ENCODE measurements at places on chromosomes 1 and 21.
A peak's percentile ranks its signal among the peaks of the same experiment; 100 is the strongest.

- DNase-seq, result no peak
Measured at GRCh38 chr1:243705585-243705984, 144.5 kb downstream of the AKT3 start.

DNA sequence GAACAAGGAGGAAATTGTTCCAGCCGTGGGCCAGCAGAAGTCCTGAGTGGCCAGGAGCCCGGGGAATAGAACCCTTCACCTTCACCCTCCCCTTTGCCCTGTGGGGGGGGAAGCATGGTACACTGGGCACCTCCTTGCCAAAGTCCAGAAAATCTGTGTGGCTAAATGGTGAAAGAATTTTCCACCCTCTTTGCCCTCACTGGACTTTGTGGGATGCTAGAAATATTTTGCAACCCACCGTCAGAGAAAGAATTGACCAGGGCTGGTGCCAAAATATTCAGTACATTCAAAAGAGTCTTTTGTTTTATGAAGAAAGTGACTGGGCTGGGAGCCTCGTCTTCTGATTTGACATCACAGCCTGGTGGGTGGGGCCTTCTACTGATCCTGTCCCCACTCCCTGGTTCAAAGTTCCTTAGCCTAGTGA is 14.6 kb downstream of the NFASC start:
- no peak for DNase-seq

DNA sequence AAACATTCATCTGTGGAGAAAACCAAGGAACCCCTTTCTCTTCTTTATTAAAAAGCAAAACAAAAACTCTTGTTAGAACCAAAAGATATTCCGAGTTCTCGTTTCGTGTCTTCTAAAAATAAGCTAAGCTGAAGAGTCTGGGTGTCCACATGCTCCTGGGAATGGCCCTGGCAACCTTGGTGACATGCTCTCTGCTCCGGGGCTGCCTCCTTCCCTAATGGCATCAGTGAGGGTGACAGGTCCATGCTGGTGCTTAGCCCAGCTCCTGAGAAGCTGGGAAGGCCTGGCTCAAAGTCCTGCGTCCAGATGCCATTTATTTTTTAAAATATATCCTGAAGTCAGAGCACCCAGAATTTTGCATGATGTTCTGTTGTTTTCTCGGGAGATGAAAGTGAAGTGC is 24.6 kb upstream of the TRAPPC10 start:
- DNase-seq, result no peak

DNA sequence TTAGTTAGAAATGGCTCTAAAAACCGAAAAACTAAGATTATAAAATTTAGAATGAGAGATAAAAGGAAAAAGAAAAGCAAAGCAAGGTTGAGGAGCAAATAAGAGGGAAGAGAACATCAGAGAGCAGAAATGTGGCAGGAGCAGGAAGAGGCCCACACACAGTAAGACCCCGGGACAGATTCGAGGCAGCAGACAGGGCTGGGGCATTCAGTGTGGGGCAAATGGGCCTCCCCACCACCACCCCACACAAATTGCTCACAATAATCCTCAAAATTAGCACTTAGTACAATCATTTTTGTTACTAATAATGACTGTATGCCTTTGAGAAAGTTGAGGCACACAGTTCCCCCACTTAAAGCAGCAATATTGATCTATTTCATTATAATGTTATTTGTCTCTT is 17.1 kb upstream of the SLC44A3 start:
- DNase-seq, result no peak

DNA sequence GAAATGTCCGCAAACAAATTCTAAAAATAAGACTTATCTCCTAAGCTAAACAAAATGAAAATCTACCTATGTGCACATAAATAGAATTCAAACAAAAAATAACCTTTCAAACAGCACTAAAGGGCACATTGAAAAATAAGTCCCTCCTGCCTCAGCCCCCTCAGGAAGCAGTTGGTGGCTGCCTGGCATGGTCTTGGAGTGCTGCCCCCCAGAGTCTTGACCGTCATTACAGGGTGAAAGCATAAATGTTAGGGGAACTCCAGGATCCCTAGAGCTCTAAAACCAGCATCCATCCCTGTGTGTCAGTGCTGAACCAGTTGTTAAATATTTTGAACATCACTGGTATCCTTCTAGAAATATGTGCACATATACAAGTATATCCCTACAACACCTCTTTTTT is 6.5 kb upstream of the NPL start:
- DNase-seq, result no peak

DNA sequence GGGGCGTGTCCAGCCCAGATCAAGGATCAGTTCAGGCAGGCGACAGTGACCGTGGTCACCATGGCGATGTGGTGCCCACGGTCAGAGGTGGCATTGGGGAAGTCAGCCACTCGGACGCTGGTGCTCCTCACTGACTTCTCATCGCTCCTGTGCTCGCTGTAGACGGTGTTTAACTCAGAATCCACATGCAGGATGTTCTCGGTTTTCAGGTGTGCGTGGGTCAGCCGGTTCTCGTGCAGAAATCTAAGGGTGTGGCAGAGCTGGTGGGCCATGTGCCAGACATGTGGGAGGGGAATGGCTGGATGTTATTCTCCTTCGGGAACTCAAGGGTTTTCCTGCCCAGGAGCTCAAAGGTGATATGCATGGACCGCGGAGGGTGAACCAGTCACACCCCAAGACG is 11.7 kb downstream of the OR2AJ1 start:
- no peak for DNase-seq

GRCh38 chr1:157968946-157969345 is 24.5 kb upstream of the KIRREL1 start:
- DNase-seq, result peak; percentile 91

DNA sequence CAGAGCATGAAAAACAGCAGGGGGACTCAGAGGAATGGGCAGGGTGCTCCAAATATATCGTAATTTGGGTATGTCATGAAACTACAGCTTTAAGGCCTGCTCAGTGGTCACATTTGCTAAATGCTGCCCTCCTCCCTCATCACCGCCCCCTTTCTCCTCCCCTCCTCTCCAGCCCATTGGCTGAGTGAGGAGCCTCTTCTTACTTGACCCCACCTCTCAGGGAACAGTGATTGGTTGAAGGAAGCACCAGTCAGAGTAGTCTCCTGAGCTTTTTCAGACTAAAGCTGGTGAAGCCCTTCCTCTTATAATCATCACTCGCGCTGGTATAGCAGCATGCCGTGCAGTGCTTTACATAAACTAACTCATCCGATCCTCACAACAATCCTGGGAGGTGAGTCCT is 10.0 kb upstream of the TTC39A start:
- DNase-seq, result no peak

- no peak for DNase-seq
Measured at GRCh38 chr1:52386458-52386857, 17.8 kb downstream of the ORC1 start.

DNA sequence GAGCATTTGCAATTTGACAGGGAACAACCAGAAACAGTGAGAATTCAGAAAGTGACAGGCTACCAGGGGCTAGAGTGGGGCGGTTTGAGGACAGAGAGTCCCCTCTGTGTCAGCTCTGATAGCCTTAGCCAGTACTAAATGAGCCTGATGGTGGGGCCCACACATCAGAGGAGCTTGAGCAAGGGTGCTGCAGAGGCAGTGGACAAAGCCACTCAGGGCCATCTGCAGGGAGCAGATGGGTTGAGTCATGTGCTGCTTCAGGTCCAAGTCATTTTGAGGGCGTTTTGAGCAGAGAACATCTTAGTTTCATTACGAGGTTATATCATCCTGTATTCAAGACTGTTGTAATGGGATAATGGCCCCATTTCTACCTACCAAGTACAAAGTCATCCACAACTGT is 7.7 kb downstream of the LRRC52 start:
- DNase-seq, result no peak

DNA sequence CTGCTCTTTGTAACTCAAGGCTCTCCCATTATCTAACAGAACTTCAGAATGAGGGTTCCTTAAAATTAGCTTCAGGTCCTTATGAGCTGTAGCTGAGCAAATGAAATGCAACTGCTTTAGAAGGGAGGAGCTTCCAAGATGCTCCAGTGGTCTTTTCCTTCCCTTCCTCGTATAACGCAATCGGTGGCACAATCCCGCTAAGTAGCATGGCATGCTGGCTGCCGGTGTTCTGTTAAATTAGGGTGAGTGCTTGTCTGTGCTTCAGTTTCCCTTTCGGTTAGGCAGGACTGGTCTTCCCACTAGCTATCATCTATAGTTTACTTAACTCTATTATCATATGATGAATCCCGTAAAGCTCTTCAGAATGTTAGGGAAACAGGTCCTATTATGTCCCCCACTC is 917 bp downstream of the KIAA0040 start:
- no peak for DNase-seq

DNA sequence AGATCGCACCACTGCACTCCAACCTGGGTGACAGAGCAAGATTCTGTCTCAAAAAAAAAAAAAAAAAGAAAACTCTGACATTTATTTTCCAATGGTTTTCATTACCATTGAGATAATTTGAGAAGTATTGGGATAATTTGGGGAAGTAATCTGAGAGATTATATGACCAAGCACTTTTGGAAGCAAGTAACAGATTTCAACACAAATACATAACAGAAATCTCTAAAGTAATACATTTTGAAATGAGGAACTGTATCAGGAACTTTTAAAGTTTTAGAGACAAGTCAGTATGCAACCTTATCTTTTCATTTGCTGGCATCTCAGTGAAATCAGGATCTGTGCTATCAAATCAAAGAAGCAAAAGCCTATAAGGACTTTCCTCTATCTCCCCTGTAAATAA is 25.4 kb upstream of the SLC16A1 start:
- no peak for DNase-seq

DNA sequence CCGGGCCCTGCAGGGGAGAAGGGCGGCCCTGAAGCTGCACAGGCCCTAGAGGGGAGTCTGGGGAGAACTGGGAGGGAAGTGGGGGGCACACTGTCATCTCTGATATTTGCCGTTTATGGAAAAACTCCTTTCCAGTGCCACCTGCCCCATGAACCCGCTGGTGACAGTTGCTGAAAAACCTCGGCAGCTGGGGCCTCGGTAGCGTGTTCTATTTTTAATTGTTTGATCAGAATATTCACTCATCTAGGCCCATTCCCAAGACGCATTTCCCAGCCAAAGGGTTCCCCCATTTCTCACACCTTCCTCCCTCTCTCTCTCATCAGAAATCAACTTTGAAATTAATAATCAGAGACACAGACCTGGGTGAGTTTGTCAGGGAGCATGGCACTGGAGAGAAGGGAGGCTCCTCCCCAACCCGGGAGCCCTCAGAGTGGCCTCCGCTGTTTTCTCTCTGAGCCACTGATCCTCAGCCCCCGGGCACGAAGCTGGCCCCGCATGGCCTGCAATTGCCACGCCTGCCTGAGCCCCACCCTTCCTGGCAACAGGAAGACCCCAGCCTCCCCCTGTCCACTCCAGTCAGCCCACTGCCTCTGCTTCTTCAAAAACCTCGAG is 111.1 kb downstream of the CASZ1 start:
- DNase-seq, result no peak

DNA sequence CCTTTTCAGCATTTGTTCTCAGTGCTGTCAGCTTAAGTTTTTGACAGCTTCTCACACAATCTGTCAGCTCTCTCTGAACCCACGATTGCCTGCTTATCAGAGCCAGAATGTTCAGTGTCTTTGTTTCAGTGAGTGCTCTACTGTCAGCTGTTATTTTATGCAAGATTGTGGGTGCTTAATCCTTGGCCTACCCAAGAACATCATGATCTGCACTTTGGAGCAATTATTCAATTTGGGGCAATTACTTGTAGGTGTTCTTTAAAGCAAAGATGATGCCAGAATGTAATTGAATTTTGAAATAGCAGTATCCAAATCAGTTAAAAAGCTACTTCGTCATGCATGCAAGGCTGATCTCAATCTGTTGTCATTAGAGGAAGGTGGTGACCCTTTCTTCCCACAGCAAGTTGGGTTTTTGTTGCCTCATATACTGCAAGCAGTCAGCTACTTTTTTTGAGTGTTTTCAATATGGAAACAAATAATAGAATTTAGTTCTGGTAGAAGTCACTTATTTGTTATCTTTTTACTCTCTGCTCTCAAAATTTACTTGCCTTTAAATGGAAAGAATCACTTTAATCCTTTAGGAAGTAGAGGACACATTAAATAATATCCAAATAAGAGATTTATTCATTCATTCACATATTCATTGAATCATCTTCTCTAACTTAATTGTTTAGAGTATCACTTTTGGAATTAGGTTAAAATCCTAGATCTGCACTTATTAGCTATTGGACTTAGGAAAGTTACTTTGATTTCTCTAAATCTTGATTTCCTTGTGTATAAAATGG is 253.5 kb upstream of the CACYBP start:
- DNase-seq, result no peak

- no peak for DNase-seq
Measured at GRCh38 chr1:244388961-244389360, 62.7 kb downstream of the ADSS2 start.

DNA sequence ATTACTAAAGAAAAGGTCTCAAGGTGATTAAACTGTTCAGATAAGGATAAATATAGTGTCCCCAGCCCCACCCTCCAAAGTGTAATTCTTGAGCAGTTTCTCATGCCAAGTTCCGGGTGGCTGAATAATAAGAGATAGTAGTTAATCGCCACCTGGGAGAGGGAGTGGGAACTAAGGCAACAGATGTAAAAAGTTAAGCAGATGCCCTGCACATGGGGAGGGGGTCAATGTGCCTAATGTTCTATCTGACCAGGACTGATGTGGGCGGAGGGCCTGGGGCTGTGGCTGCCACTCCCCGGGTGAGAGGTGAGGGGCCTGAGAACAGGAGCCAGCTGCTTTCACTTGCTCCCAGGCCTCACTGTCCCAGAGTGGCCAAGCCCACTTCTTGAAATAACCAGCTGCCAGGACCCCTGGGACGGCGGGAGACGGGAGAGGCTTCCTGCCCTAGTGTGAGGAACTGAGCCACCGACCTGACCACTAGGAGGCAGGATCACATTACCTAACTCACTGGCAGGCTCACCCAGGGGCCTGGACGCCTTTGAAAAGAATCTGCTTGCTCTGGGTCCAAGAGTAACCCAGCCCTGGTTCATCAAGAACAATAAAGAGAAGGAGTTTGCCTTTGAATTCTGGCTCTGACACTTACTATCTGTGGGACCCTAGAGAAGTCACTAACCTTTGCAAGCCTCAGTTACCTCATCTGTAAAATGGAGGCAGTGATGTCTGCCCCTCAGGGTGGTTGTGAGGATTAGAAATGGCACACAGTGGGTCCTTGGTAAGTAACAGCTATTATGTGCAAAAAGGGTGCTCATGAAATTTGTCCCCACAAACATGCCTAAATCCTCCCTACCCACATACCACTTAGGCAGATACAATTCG is 179.2 kb downstream of the ATG4C start:
- no peak for DNase-seq

DNA sequence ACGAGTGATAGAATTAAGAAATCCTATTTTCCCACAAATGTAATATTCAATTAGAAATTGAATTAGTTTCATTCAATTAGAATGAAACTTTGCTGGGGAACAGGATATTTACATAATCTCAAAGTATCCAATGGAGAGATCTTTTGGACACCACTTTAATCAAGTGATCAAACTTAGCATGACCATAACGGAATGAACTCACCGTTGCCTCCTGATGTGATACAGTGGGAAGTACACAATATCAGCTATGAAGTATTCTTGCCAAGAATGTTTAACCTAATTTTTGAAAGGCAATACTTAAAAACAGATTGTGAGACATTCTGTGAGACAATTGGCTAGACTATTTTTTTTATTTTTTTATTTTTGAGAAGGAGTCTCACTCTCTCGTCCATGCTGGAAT is 16.6 kb downstream of the CDKN2C start:
- no peak for DNase-seq

GRCh38 chr1:200437556-200438203 is 27.8 kb upstream of the ZNF281 start:
- no peak for DNase-seq
